ENCODE measurements at places on chromosomes 2 and 18. TPM values are rescaled to one million over a fixed set of nuclear protein-coding genes. Genes with fewer than 3 reads are reported as not detected.

PPP1R1C gene
- total RNA-seq, result not detected

NAB1 gene
- total RNA-seq, result 78.6 TPM

RNF152 gene
- 45.7 TPM for total RNA-seq

GRCh38 chr2:222399038-222399783 is 25.1 kb upstream of the SGPP2 start:
- no peak for DNase-seq

DNA sequence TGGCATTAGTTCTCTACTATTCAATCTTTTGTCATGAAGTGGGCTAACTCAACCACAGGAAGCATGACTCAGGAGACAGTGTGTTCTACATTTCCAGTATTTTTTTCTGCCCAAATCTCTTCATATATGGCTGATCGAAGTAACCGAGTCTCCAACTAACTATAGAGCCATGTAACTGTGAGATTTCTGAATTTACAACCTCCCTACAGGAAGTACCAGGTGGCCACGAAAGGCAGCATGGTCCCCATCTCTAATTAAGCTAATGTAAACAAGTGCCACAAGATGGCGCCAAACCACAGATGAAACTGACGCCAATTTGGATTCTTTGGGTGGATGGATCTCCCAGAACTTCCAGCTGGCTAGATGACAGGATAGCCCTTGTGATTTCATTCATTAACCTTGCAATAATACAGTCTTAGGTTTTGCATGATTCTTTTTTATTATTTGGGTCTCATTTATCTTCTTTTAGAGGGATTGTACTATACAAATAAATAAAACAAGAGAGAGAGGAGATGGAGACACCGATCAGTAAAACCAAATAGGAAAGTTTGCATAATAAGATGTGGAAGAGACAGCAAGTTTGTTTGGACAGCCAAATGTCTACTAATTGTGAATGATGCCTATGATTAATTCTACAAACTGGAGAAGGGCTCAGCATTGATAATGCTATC is 18.3 kb upstream of the ARHGAP15 start:
- DNase-seq, result no peak

- DNase-seq, result no peak
Observed at GRCh38 chr2:202140522-202141252, 67.6 kb downstream of the KIAA2012 start.

GRCh38 chr2:100235098-100235497 is 87.2 kb downstream of the LONRF2 start:
- no peak for DNase-seq

GRCh38 chr2:51633073-51633472 is 601.1 kb upstream of the NRXN1 start:
- DNase-seq, result no peak

DNA sequence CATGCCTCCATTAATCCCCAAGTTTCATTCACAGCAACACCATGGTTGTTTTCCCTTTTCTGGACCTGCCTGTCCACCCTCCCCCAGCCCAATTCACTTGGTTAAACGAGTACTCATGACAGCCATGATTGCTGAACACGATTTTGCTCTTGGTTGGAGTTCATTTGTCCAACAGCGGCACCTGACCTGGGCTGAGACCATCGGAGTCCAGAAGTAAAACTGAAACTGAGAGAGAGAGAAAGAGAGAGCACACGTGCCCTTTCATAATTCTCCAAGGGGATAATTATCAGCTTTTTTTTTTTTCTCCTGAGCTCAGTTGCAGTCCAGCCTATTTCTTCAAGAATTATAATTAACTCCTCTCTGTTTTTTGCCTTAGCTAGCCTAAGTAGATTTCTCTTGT is 13.7 kb upstream of the KIF5C start:
- DNase-seq, result no peak
